Testis (tissue), 5 donors: ENCODE measurements at places on chromosomes 4 and X. TPM values are rescaled to one million over a fixed set of nuclear protein-coding genes. Genes with fewer than 3 reads are reported as not detected.

- no peaks in the 10 kb centered on the region for H3K27me3 ChIP-seq
- no peaks in the 10 kb centered on the region for H3K4me1 ChIP-seq
- no peak overlapping the region for H3K27ac ChIP-seq
- DNase-seq = no peak
- no peaks in the 10 kb centered on the region for H3K36me3 ChIP-seq
- no peak overlapping the region for H3K4me3 ChIP-seq
Observed at GRCh38 chr4:42562016-42562415, 94.9 kb downstream of the ATP8A1 start.

DNA sequence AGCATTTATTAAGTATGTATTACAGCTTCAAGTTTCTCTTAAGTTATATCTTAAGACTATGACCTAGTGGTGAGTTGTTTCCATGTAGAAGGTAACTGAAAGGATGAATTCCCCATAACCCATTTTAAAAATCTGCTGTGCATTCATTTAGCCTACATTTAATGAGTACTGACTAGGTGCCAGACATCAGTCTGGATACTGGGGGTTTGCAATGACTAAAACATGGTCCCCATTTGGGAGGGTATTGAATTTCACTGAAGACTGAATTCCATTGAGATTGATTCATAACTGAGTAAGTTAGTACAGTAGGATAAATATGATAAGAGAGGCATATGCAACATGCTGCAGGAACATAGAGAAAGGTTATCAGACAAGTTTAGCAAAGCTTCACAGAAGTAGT, 241.5 kb downstream of the FRAS1 start:
- no peak overlapping the region for H3K4me3 ChIP-seq
- H3K4me1 ChIP-seq = no peaks in the 10 kb centered on the region
- H3K27ac ChIP-seq = no peak overlapping the region

GRCh38 chr4:155959417-155959816, 5.8 kb upstream of the CTSO start:
- H3K4me3 ChIP-seq = no peak overlapping the region
- H3K27me3 ChIP-seq = no peaks in the 10 kb centered on the region
- DNase-seq = no peak
- H3K27ac ChIP-seq = no peak overlapping the region
- H3K4me1 ChIP-seq = no peaks in the 10 kb centered on the region
- H3K36me3 ChIP-seq = no peaks in the 10 kb centered on the region

GRCh38 chrX:40411340-40412111, 169.2 kb upstream of the ATP6AP2 start:
- no peak for DNase-seq
- H3K4me3 ChIP-seq = no peak overlapping the region
- H3K4me1 ChIP-seq = no peaks in the 10 kb centered on the region
- no peak overlapping the region for H3K27ac ChIP-seq
- H3K27me3 ChIP-seq = no peaks in the 10 kb centered on the region

GRCh38 chr4:55406545-55406944, 10.8 kb downstream of the TMEM165 start:
- no peak for DNase-seq
- no peaks in the 10 kb centered on the region for H3K36me3 ChIP-seq
- H3K4me3 ChIP-seq = no peak overlapping the region
- H3K4me1 ChIP-seq = no peaks in the 10 kb centered on the region

Gene DOCK11
- total RNA-seq = 5.9 TPM

GRCh38 chr4:4496592-4497372, 45.1 kb downstream of the STX18 start:
- DNase-seq = no peak
- no peak overlapping the region for H3K27ac ChIP-seq
- no peak overlapping the region for H3K4me3 ChIP-seq
- H3K36me3 ChIP-seq = no peaks in the 10 kb centered on the region
- no peaks in the 10 kb centered on the region for H3K27me3 ChIP-seq

GRCh38 chr4:150525321-150525868, 56.6 kb upstream of the MAB21L2 start:
- H3K27ac ChIP-seq = no peak overlapping the region
- no peaks in the 10 kb centered on the region for H3K36me3 ChIP-seq
- no peak overlapping the region for H3K4me3 ChIP-seq
- H3K27me3 ChIP-seq = no peaks in the 10 kb centered on the region

DNA sequence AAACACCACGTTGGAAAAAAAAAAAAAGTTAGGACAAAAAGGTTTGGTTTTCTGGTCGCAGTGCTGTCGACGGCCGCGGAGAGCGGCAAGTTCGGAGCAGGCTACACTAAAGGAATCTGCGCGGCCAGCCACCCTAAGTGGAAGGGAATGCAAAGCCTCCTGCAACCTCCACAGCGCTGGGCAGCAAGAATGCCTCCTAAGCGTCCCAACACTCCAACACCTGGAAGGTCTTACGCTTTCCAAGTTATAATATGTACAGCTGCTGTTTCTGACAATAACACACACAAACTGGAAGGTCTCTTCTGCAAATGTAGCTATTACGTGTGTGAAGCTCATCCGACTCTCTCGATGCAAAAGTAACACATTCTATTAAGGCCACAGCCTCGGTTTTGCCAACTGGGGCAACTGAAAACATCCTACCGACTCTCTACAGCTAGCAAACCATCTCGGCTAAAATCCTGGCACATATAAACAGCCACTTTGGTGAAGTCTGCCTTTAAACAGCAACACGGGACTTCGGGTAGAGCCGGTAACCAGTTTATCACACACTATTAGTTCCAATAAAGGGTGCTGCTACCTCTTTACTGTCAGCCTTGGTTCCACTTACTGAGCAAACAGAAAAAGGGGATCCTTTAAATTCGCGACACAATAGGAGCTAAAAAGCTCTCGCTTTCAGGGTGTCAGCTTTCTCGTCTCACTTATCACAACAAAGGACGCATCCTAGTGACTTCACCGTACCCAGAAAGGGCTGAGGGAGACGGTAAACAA, 895 bp downstream of the SMIM14 start:
- peaks cover 12% of the 10 kb centered on the region for H3K4me1 ChIP-seq
- no peaks in the 10 kb centered on the region for H3K36me3 ChIP-seq
- H3K4me3 ChIP-seq = peak overlapping the region; percentile 95
- H3K27me3 ChIP-seq = no peaks in the 10 kb centered on the region

Gene PABPC4L
- total RNA-seq = 0.87 TPM

DNA sequence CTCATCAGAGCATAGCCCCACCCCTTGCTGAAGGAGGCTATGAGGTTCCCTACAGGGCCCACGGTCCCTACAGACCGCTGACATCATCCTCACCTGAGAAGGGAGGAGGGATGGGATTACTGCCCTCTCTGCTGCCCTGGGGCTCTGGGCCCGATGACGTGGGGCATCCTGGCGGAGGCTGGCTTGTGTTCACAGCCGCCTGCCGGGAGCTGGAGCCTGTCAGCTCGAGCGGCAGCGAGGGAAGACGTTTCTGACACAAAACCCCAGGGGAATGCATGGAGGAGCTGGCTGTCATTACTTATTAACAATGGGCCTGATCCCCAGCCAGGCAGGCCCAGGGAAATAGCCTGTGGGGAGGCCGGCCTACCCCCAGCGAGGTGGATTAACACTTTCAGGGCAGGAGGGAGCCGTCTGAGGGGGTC, 106.6 kb upstream of the ATP6AP2 start:
- no peaks in the 10 kb centered on the region for H3K4me1 ChIP-seq
- H3K27me3 ChIP-seq = no peaks in the 10 kb centered on the region
- no peaks in the 10 kb centered on the region for H3K36me3 ChIP-seq
- no peak overlapping the region for H3K27ac ChIP-seq
- H3K4me3 ChIP-seq = no peak overlapping the region

Gene RGN
- total RNA-seq = 8.1 TPM

GRCh38 chrX:23332888-23333821, 1.5 kb upstream of the PTCHD1 start:
- no peaks in the 10 kb centered on the region for H3K4me1 ChIP-seq
- no peaks in the 10 kb centered on the region for H3K27me3 ChIP-seq
- H3K27ac ChIP-seq = no peak overlapping the region
- no peak overlapping the region for H3K4me3 ChIP-seq
- H3K36me3 ChIP-seq = no peaks in the 10 kb centered on the region

Gene ITGB1BP2
- total RNA-seq = 6.1 TPM

DNA sequence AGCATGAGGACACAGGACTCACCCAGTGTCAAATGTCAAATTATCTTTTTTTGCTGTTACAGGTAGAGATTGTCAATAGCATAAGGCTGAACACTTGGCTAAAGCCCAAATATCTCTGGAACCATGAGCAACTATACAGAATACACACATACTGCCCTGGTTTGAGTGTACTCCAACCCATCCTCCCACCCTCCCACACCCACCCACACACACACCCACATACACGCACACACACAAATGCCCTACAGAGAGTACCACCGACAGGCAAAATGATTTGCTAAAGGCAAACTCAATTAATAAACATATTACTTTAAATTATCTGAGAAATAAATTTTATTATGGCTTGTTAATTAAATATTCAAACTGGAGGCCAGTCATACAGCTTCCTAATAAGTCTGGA, 173.1 kb upstream of the MAP3K15 start:
- H3K4me3 ChIP-seq = no peak overlapping the region
- no peak for DNase-seq
- H3K27ac ChIP-seq = no peak overlapping the region
- no peaks in the 10 kb centered on the region for H3K27me3 ChIP-seq

Gene KLKB1
- total RNA-seq = 4.4 TPM

GRCh38 chr4:85762529-85762871, 287.6 kb downstream of the ARHGAP24 start:
- no peaks in the 10 kb centered on the region for H3K4me1 ChIP-seq
- H3K27me3 ChIP-seq = no peaks in the 10 kb centered on the region
- DNase-seq = peak; percentile 36

- DNase-seq = peak; percentile 47
- no peaks in the 10 kb centered on the region for H3K36me3 ChIP-seq
- no peaks in the 10 kb centered on the region for H3K27me3 ChIP-seq
- H3K27ac ChIP-seq = peak overlapping the region; percentile 18
- H3K4me3 ChIP-seq = no peak overlapping the region
- peaks cover 14% of the 10 kb centered on the region for H3K4me1 ChIP-seq
Observed at GRCh38 chrX:1249101-1249887, 19.3 kb upstream of the CSF2RA start.

- no peaks in the 10 kb centered on the region for H3K4me1 ChIP-seq
- H3K36me3 ChIP-seq = no peaks in the 10 kb centered on the region
- no peaks in the 10 kb centered on the region for H3K27me3 ChIP-seq
- H3K27ac ChIP-seq = no peak overlapping the region
- H3K4me3 ChIP-seq = no peak overlapping the region
Observed at GRCh38 chr4:155837203-155837796, 28.8 kb downstream of the ASIC5 start.

GRCh38 chrX:87901060-87901459, 383.5 kb downstream of the KLHL4 start:
- no peak overlapping the region for H3K27ac ChIP-seq
- H3K36me3 ChIP-seq = no peaks in the 10 kb centered on the region
- no peak for DNase-seq
- no peaks in the 10 kb centered on the region for H3K4me1 ChIP-seq

DNA sequence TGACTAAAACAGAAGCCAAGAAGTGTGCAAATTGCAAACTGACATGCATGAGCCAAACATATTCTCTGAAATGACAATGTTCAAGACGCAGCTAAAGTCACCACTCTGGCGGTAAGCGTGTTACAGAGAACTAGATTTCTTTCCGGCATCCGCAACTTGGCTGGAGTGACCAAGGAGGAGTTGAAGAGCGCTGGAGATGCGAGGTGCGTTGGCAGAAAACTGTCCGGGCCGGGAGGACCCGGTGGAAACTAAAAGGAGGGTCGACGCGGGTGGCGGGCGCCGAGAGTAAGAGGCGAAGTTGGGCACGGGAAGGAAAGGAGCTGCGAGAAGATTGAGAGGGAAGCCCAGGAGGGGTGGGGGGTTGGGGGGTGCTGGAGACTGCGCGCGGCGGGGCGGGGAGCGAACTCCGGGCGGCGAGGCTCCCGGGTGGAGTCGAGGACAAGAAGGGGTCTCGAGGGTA, 807 bp downstream of the SEL1L3 start:
- H3K27me3 ChIP-seq = no peaks in the 10 kb centered on the region
- H3K4me3 ChIP-seq = peak overlapping the region; percentile 63
- H3K4me1 ChIP-seq = no peaks in the 10 kb centered on the region

DNA sequence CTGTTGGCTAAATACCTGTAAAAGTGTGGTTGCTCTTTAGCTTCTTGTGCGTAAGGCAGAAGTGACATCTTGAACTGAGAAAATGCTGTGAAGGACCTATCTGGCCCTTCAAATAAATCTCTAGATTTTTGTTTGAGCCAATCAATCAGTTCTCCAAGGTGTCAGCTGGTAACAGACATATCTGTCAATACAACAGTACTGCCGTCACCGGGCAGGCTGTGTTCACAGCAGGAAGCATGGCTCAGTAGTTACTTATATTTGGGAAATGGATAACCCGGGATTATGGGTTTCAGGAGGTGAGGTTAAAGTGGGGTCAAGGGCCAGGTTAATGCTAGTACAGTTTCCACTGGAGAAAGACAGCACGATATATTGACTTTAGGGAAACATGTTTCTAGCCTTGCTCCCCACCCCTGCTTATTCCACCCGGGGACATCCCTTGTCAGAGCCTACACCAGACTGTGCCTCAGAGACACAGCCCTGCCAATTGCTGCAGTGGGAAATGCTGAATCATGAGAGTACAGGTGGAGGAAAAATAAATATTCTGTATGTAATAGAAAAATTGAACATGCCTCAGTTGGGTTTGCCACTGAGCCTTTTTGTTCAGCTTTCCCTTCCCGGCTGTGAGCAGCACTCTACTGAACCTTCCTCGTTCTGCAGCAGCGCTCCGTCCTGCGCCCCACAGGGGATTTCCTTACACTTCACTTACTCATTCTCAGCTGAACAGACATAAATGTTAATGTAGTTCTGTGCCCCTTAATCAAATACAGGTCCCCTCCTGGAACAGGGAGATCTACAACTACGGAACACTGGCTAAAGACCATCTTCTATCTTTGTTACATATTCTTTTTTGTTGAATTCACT, 121.1 kb downstream of the MGST2 start:
- no peak overlapping the region for H3K4me3 ChIP-seq
- H3K4me1 ChIP-seq = peaks cover 6% of the 10 kb centered on the region
- no peaks in the 10 kb centered on the region for H3K36me3 ChIP-seq
- no peak for DNase-seq
- no peaks in the 10 kb centered on the region for H3K27me3 ChIP-seq

Gene SULT1E1
- total RNA-seq = not detected
